ENCODE measurements at places on chromosomes 7 and 10. TPM values are rescaled to one million over a fixed set of nuclear protein-coding genes. Genes with fewer than 3 reads are reported as not detected.

PRR15 gene
- total RNA-seq: 0.59 TPM

FZD1 gene
- 31.7 TPM for total RNA-seq

GRID1 gene
- under 0.01 TPM for total RNA-seq

ZC3HAV1L gene
- total RNA-seq: 4.6 TPM

EGFR gene
- 29.3 TPM for total RNA-seq

FASTK gene
- 78.2 TPM for total RNA-seq

ZFAND2A gene
- 10.1 TPM for total RNA-seq

DNTT gene
- not detected for total RNA-seq

CPEB3 gene
- total RNA-seq: 0.68 TPM

TMEM225B gene
- 1.2 TPM for total RNA-seq

C10orf88 gene
- 12.2 TPM for total RNA-seq

SPDYE11 gene
- not detected for total RNA-seq

LEP gene
- 0.94 TPM for total RNA-seq

SORCS3 gene
- total RNA-seq: not detected

CYP2E1 gene
- 0.59 TPM for total RNA-seq

BTBD16 gene
- total RNA-seq: not detected

FGF8 gene
- total RNA-seq: not detected

COL28A1 gene
- not detected for total RNA-seq

NAT16 gene
- not detected for total RNA-seq

METTL27 gene
- total RNA-seq: 1.1 TPM

MMRN2 gene
- total RNA-seq: 17.8 TPM

NUTM2E gene
- total RNA-seq: not detected

DNAJC12 gene
- total RNA-seq: 3.0 TPM

CRHR2 gene
- total RNA-seq: not detected

ERCC6 gene
- total RNA-seq: 62.4 TPM

ADRA2A gene
- total RNA-seq: 2.9 TPM

GALNT17 gene
- 0.35 TPM for total RNA-seq

NUP205 gene
- total RNA-seq: 33.1 TPM

OR6V1 gene
- not detected for total RNA-seq

EBF3 gene
- 8.8 TPM for total RNA-seq

MGMT gene
- total RNA-seq: 26.0 TPM

GDF2 gene
- total RNA-seq: not detected

HOXA9 gene
- total RNA-seq: not detected

TRDMT1 gene
- 4.4 TPM for total RNA-seq

DNA2 gene
- 4.4 TPM for total RNA-seq

HTR5A gene
- not detected for total RNA-seq

All from smooth muscle cell of the coronary artery (primary cell).